WERI-Rb-1 (cell line): ENCODE measurements at places on chromosomes 11 and 22.

DNA sequence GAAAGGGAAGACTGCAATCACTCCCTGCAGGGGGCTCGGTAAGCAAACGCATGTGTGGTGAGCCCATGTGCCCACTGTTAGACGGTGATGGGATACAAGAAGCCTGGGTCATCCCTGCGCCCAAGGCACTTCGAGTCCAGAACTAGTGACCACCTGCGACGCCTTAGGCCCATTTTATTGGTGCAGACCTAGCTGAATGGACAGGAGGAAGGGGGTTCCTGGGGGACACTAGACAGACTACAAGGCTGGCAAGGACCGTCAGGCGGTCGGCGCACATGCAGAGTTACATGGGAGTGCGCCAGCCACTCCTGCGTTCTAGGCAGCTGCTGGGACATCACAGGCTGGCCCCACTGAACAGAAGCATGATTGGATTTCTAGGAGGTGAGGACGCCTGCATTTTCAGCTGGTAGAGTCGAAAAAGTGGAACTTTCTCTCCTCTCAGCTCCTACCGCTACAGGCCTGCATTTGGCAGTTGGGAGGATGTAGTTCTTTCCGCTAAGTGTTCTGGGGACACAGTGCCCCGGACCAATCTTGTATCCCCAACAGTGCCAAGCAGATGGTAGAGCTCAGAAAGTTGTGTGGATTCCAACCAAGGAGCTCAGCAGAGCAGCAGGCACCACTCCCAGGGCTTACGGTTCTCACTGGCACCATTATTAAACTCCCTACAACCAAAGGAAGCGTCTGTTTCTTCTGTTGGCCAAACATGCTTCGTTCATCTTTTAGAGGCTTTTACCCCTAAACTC is 35.7 kb downstream of the BID start:
- DNase-seq: no peak

DNA sequence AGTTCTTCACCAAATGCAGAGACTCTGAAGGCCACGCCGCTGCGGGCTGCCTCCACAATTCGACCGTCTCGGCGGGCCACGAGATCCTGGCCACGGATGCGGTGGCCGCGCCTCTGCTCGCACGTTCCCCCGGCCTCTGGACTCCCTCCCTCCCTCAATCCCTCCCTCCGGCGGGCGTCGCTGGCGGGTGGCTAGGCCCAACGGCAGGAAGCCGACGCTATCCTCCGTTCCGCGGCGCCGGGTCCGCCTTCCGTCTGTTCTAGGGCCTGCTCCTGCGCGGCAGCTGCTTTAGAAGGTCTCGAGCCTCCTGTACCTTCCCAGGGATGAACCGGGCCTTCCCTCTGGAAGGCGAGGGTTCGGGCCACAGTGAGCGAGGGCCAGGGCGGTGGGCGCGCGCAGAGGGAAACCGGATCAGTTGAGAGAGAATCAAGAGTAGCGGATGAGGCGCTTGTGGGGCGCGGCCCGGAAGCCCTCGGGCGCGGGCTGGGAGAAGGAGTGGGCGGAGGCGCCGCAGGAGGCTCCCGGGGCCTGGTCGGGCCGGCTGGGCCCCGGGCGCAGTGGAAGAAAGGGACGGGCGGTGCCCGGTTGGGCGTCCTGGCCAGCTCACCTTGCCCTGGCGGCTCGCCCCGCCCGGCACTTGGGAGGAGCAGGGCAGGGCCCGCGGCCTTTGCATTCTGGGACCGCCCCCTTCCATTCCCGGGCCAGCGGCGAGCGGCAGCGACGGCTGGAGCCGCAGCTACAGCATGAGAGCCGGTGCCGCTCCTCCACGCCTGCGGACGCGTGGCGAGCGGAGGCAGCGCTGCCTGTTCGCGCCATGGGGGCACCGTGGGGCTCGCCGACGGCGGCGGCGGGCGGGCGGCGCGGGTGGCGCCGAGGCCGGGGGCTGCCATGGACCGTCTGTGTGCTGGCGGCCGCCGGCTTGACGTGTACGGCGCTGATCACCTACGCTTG is at the start of gene FUT4:
TSS of gene FUT4 (plus strand) at position 227 of the 951 bp plus-strand sequence. CDS start at position 440, 213 bp downstream.
- peak; percentile 88 for DNase-seq

- no peak for DNase-seq
Observed at GRCh38 chr11:101944923-101945322, 28.6 kb upstream of the ANGPTL5 start.

DNA sequence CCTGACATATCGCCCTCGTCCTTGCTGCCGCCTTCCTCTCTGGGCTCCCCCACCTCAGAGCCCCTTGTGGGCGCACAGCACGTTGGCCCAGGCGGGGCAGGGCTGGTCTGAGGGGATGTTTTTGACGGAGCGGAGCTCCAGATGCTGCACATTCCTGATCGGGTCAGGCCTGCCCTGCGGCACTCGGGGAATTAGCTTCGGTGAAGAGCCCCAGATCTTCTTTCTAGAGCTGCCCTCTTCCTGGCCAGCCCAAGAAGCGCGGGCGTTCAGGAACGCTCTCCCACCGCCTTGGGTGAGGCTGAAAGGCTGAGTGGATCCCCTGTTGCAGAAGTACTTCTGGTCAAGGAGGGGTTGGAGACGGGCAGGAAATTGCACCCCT is 12.1 kb downstream of the YPEL4 start:
- no peak for DNase-seq

DNA sequence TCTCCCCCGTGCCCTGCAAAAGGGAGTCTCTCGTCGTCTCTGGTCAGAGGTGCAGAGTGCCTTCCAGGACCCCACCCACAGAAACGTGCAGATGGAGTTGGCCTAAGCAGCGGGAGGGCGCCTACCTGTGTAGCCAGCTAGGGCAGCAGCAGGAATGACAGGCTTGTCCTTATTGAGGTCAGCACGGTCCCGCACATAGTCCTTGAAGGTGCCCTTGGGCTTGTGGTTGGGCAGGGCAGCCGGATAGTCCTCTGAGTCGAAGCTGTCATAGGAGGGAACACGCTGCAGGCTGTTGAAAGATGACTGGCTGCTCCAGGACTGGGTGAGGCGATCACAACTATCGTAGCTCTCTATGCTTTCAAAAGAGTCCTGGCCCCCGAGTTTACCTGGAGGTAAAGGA is 107.3 kb downstream of the ETS1 start:
- no peak for DNase-seq

- no peak for DNase-seq
Observed at GRCh38 chr11:65278356-65278755, 16.6 kb downstream of the POLA2 start.

DNA sequence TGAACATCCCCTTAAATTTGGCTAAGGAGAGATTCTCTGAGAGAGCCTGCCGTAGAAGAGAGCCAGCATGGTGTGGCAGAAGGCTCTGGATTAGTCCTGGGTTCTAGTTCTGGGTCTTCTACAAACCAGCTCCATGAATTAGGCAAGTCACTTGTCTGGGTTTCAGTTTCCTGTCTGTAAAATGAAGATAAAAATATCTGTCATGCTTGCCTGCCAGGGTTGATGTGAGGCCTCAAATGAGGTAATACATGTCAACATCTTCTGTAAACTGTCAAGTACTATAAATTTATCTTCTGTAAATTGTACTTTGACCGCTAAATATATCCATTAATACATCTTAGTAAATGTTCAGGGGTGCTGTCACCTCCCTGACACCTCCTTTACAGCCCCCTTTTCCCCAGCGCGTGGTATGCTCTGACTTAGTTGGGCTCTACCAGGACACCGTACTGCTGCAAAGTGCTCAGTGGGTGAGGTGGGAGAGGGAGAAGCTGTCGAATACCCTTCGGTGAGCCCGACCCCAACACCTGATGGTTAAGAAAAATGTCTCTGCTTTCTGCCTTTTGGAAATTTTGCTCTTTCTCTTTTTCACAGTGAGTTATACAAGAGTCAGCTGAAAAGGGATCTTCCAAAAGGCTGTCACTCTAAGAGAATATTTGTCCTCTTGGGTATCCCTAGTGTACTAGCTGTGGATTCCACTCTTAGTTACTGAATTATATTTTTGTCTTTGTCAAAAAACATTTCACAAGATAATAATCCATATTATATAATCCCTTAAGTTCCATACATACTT is 15.0 kb downstream of the RBX1 start:
- DNase-seq: no peak

- DNase-seq: no peak
Observed at GRCh38 chr11:120258661-120259060, 18.7 kb downstream of the POU2F3 start.

- DNase-seq: no peak
Observed at GRCh38 chr11:60857378-60858232, 1.9 kb upstream of the PTGDR2 start.

DNA sequence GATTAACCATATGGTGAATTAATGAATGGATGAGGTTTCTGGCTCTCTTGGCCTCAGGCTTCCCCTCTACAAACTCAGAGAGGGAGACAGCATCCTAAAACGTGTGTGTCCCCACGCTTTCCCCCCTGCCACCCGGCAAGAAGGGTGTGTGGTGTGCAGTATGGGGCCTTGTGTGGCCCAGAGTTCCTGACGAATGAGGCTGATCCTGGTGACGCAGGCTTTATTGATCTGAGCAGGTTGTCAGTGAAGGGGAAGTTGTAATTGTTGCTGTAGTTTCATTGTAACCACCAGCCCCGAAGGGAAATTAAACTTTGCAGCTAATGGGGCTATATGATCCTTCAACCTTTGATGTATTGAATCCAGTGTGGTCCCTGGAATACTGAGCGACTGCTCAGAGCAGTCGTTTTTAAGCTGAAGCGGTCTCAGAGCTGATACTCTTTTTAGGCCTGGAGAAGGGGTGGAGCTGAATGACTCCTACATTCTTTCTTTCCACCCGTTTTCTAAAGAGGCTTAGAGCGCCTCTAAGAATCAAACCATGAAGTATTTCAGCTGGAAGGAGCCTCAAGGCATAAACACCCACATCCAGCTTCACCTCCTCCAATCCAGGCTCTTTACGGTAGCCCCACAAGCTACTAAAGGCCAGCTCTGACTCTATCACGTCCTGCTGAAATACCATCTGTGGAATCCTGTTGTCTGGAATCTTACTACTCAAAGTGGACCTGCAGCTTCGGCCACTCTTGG is 284.7 kb downstream of the MIAT start:
- DNase-seq: peak; percentile 23

DNA sequence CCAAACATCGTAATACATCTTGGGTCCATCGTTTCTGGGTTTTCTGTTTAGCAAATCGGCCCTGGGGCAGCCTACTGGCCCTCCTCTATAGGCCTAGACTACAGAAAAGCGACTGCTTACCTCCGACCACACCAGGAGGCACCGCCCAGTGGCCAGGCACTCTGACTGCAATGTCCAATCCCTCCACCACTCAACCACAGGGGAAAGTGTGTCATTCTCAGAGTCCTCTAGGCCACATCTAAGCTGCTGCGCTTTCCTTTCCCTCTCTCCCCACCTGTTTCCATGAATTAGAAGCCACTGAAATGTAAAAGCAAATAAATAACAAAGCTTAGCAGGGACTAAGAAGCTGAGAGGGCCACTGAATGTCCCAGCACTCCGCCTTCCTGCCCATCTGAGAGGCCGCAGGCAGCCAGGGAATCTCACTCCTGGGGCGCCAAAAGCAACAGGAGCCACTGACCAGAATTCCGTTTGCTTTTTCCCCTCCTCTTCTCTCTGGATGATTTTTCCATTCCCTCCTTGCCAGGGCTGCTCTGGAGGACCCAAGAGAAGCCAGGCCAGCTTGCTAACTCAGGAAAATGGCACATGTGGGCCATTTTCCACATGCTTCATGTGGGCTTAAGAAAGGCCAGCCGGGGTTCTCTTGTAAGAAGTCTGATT is 50.1 kb upstream of the FLI1 start:
- DNase-seq: peak; percentile 24

- no peak for DNase-seq
Observed at GRCh38 chr11:103893371-103893770, 143.1 kb upstream of the DDI1 start.

- DNase-seq: no peak
Observed at GRCh38 chr11:38159038-38159437, 1561.0 kb upstream of the RAG2 start.

DNA sequence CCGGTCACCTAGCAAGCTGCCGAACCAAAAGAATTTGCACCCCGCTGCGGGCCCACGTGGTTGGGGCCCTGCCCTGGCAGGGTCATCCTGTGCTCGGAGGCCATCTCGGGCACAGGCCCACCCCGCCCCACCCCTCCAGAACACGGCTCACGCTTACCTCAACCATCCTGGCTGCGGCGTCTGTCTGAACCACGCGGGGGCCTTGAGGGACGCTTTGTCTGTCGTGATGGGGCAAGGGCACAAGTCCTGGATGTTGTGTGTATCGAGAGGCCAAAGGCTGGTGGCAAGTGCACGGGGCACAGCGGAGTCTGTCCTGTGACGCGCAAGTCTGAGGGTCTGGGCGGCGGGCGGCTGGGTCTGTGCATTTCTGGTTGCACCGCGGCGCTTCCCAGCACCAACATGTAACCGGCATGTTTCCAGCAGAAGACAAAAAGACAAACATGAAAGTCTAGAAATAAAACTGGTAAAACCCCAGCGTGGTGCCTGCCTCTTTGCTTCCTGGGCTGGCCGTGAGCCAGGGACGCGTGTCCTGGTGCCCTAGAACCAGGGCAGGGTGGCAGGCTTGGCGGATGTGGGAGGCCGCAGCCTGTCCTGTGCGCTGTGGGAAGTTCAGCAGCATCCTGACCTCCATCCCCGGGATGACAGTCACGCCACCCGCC is 13.2 kb downstream of the CCND1 start:
- DNase-seq: no peak

GRCh38 chr22:46576556-46577367 is 39.3 kb upstream of the CELSR1 start:
- DNase-seq: no peak

DNA sequence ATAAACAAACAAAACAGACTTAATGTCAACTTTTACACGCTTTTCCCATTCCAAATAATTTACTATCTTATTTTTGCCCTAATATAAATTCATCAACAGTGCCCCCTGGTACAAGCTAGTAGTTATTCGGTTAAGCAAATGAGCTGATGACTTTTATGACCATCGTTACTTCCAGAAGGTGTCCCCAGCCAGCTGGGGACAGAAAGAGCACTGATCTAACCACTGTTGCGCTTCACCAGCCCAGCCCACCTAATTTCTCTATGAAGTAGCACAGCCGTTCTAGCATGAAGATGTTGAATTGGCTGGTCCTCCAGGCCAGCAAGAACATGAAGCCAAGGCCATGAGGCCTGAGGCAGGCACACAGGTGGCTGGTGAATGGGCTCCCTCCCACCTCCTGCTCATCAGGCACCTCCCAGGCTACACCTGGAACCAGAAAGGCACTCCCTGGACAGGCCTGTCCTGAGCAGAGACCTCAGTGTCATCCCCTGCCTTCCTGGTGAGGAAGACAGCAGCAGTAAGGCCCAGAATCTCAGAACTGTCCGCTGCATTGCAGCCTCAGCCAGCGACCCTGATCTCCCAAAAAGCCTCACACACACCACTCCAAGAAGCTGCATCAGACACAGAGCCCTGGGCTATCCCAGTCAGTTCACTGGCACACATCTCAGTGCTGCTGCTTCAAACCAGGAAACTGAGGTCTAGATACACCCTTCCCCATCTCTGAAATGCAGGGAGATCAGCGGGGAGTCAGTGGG is 12.9 kb downstream of the GNB1L start:
- no peak for DNase-seq
